ENCODE measurements at places on chromosomes 2 and 18. TPM values are rescaled to one million over a fixed set of nuclear protein-coding genes. Genes with fewer than 3 reads are reported as not detected.

MTCL1 gene
- total RNA-seq, result 15.3 TPM

KIAA2012 gene
- total RNA-seq, result not detected

RUFY4 gene
- total RNA-seq, result not detected

TMEM200C gene
- not detected for total RNA-seq

ANKRD36C gene
- 46.7 TPM for total RNA-seq

CD8B2 gene
- not detected for total RNA-seq

IL1F10 gene
- total RNA-seq, result not detected

APCDD1 gene
- 31.3 TPM for total RNA-seq

DNA sequence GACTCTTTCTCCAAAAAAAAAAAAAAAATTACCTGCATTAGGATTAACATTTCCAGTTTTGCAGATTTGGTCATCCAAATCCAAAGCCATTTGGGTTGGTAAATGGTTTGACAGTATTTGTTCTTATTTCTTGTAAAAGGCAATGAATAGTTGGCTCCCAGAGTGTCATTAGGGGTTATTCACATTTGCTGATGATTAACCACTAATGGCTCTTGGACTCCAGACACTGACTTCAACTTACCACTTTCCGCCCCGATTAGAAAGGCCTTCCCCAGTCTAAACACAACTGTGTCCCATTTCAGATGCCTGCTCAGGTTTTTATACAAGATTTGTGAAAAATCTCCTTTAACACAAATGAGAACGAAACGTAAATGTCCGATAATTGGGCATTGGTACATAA is 9.6 kb upstream of the TGIF1 start:
- no peak for DNase-seq
- no peak overlapping the region for H3K4me3 ChIP-seq
- no peaks in the 10 kb centered on the region for H3K27me3 ChIP-seq
- no peaks in the 10 kb centered on the region for H3K4me1 ChIP-seq
- no peaks in the 10 kb centered on the region for H3K36me3 ChIP-seq
- H3K27ac ChIP-seq, result no peak overlapping the region

DNA sequence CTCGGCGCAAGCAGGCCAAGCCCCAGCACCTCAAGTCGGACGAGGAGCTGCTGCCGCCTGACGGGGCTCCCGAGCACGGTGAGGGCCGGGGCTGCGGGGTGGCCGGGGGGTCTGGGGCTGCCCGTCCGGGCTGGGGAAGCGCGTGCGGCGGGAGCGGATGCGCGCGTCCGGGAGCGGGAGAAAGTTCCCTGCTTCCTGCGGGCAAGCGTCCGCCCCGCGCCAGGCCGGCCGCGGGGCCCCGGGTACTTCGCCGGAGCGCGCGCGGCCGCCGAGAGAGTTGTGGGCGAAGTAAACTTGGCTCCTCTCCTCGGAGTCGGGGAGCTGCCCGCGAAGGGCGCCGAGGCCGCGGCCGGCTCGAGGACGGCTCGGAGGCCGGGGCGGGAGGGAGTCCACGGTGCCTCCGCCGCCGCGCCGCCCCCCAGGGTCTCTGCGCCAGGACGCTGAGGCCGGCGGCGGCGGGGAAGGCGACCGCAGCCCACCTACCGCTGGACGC is 707 bp downstream of the SALL3 start:
- no peaks in the 10 kb centered on the region for H3K27me3 ChIP-seq
- no peak overlapping the region for H3K4me3 ChIP-seq
- DNase-seq, result no peak
- H3K36me3 ChIP-seq, result no peaks in the 10 kb centered on the region
- H3K27ac ChIP-seq, result no peak overlapping the region
- H3K4me1 ChIP-seq, result peaks cover 20% of the 10 kb centered on the region

DNA sequence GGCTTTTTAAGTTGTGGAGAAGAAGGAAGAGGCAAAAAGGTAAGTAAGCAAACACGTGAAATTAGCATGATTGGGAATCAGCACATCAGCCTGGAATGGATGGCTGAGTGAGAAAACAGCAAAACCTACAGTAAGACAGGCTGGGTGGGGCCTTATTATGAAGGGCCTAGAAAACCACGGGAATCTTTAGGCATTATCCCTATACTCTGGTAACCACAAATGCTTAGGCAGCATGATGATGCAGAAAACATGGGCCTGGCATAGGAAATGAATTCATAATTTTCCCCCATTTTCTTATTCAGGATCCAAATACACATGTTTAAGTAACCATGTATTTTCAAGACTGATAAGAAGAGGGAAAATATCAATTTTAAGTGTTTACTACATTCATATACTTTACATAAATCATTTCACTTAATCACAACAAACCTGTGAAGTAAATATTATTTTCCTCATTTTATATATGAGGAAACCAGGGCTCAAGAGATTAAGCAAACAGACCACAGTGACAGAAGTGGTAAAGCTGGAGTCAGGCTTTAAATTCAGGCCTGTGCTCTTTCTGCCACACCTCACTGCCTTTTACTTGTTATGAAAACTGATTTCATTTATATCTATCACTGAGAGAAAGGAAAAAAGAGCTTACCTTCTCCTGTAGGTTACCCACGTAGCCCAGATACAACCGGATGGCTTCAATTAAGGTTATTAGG is 4.0 kb downstream of the TMEM17 start:
- H3K27ac ChIP-seq, result no peak overlapping the region
- H3K4me3 ChIP-seq, result no peak overlapping the region
- H3K4me1 ChIP-seq, result peaks cover 8% of the 10 kb centered on the region
- no peaks in the 10 kb centered on the region for H3K36me3 ChIP-seq

DNA sequence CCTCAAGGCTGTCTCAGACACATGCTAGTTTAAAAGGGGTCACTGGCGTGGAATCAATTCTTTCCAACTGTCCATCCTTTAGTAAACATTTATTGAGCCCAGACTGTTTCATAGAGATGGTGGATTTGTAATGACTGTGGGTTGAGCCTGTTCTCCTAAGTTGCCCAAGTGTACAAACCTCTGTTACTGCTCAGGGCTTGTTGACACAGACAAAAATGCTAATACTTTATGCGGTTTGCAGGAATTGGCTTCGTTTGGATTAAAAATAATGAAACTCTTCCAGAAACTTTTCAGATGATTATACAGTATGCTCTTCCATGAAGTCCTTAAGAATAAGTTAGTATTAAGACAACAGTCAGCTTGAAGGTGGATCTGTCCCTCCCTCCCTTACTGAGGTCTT is 83.6 kb upstream of the MGAT5 start:
- H3K36me3 ChIP-seq, result no peaks in the 10 kb centered on the region
- peaks cover 23% of the 10 kb centered on the region for H3K4me1 ChIP-seq
- no peak overlapping the region for H3K4me3 ChIP-seq
- H3K27me3 ChIP-seq, result no peaks in the 10 kb centered on the region

GRCh38 chr2:237171396-237171795 is 85.7 kb downstream of the COPS8 start:
- H3K27me3 ChIP-seq, result no peaks in the 10 kb centered on the region
- H3K4me1 ChIP-seq, result no peaks in the 10 kb centered on the region
- peak; percentile 38 for DNase-seq
- no peak overlapping the region for H3K27ac ChIP-seq
- no peak overlapping the region for H3K4me3 ChIP-seq
- no peaks in the 10 kb centered on the region for H3K36me3 ChIP-seq

DNA sequence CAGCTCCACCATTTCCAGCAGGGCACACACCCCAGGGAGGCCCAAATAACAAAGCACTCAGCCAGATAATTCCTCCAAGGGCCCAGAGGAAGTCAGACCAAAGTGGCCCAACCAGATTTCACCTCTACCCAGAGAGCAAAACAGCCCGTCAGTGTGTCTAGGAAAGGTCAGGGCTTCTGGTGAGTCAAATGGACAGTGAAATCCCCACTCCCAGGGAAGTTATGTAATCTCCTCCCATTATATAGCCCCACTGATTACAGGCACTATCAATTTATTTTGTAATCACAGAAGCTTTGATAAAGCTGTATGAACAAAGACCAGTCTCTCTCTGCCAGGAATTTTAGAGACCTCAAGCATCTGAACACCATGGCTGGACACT is 4.0 kb downstream of the B4GALT6 start:
- DNase-seq, result no peak
- H3K27me3 ChIP-seq, result no peaks in the 10 kb centered on the region
- H3K36me3 ChIP-seq, result no peaks in the 10 kb centered on the region
- no peak overlapping the region for H3K27ac ChIP-seq
- peaks cover 18% of the 10 kb centered on the region for H3K4me1 ChIP-seq

GRCh38 chr18:35917043-35917442 is 55.4 kb upstream of the RMP24 start:
- H3K4me3 ChIP-seq, result no peak overlapping the region
- no peaks in the 10 kb centered on the region for H3K27me3 ChIP-seq
- H3K4me1 ChIP-seq, result no peaks in the 10 kb centered on the region
- DNase-seq, result no peak
- no peaks in the 10 kb centered on the region for H3K36me3 ChIP-seq
- H3K27ac ChIP-seq, result no peak overlapping the region

DNA sequence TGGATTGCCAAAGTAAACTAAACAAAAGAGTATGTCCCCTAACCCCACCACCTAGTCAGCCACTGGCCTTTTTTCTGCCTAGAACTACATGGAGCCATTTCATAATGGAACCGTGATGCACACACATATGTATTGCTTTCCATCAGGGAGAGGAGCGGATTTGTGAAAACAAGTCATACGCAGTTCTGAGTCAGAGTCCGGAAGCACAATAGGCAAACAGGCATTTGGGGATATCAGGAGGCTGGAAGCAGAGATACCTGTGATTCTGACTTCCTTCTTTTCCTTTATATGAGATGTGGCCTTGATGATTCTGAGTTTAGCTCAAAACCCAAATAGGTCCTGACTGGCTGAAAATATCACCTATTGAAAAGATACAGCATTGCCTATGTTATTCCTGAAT is 93.5 kb downstream of the TMEM163 start:
- H3K4me1 ChIP-seq, result no peaks in the 10 kb centered on the region
- no peak for DNase-seq
- no peak overlapping the region for H3K4me3 ChIP-seq
- no peaks in the 10 kb centered on the region for H3K27me3 ChIP-seq

DNA sequence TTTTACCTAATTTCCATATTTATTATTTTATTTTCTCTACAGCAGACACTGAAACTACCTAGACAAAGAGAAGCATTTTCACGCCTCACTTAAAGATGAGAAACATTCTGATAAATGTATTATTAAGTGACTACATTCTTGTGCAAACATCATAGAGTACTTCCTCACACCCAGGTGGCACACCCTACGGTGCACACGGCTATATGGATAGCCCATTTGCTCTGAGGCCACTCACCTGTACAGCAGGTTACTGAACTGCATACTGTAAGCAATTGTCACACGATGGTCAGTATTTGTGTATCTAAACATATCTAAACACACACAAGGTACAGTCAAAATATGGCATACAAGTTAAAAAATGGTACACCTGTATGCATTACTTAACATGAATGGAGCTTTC is 481.4 kb downstream of the CMPK2 start:
- H3K27me3 ChIP-seq, result no peaks in the 10 kb centered on the region
- DNase-seq, result no peak
- H3K27ac ChIP-seq, result no peak overlapping the region
- H3K4me3 ChIP-seq, result no peak overlapping the region
- no peaks in the 10 kb centered on the region for H3K4me1 ChIP-seq
- no peaks in the 10 kb centered on the region for H3K36me3 ChIP-seq

GRCh38 chr18:8623549-8624106 is 14.4 kb downstream of the RAB12 start:
- H3K4me3 ChIP-seq, result no peak overlapping the region
- H3K27ac ChIP-seq, result no peak overlapping the region
- H3K27me3 ChIP-seq, result no peaks in the 10 kb centered on the region
- peaks cover 25% of the 10 kb centered on the region for H3K4me1 ChIP-seq
- DNase-seq, result no peak

- no peak for DNase-seq
- no peak overlapping the region for H3K27ac ChIP-seq
- H3K36me3 ChIP-seq, result no peaks in the 10 kb centered on the region
- no peaks in the 10 kb centered on the region for H3K4me1 ChIP-seq
- H3K4me3 ChIP-seq, result no peak overlapping the region
These were observed 293.6 kb upstream of the CCDC68 start for GRCh38 chr18:55252901-55253300.

DNA sequence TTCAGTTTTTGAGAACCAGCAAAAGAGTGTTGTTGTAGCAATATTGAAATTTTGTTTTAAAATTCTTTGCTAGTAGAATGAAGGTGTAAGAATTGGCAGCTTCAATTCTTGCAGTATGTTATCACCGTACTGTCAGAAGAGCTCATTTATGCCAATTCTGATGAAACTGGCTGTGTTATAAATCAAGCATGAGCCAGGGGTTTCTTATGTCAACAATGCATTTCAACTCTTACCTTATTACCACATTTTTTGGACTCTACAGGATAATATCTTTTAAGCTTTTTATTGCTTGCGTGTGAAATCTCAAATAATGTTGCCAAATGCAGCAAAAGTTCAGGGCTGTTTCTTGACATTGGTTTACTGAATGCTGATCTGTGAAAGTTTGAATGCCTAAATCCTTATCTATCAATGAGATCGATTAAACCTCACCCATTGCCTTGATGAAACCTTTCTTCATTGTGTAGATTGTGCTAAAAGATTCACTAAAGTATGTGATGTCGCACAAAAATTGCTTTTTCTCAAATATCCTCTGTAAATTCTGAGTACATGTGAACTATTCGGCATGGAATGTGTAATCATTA is 1389.3 kb upstream of the ZEB2 start:
- H3K36me3 ChIP-seq, result no peaks in the 10 kb centered on the region
- no peak overlapping the region for H3K27ac ChIP-seq
- no peak for DNase-seq
- no peaks in the 10 kb centered on the region for H3K27me3 ChIP-seq
- peaks cover 8% of the 10 kb centered on the region for H3K4me1 ChIP-seq
- no peak overlapping the region for H3K4me3 ChIP-seq

DNA sequence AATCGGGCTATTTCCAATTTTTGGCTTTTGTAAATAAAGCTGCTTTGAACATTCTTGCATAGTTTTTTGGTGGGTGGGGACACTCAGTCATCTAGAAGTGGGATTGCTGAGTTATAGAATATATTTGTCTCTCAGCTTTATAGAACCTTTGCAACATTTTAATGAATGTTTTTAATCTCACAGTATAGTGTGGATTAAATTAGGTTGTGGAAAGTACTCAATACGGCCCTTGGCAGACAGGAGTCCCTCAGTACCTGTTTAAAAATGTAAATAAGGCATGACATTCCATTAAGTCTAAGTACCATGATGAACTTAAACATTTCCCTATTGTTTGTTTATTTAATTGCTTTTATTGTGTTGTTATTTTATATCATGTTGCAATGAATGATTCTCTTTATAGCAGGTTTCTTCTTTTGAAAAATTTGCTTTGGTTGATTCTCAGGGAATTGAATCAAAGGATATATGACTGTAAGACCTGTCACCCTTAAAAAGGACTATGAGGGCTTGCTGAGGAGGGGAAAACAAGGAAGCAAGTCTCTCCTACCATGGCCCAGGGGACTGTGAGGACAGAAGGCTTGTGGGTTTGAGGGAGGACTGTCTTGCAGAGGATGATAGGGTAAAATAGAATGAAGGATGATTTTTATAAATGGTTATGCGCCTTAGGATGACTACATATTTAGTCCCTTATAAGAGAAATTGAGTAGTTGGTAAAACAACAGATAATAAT is 165.1 kb downstream of the RPIA start:
- H3K4me1 ChIP-seq, result peaks cover 5% of the 10 kb centered on the region
- no peak overlapping the region for H3K4me3 ChIP-seq
- H3K27ac ChIP-seq, result no peak overlapping the region
- no peaks in the 10 kb centered on the region for H3K36me3 ChIP-seq

Data from body of pancreas (tissue), 4 donors.